Activated naive CD4-positive, alpha-beta T cell treated with anti-CD3 and anti-CD28 coated beads, Interleukin-2, amount 50 U/mL, for 16 hours (primary cell): ENCODE measurements at places on chromosomes 4 and X.
A peak's percentile ranks its signal among the peaks of the same experiment; 100 is the strongest.

DNA sequence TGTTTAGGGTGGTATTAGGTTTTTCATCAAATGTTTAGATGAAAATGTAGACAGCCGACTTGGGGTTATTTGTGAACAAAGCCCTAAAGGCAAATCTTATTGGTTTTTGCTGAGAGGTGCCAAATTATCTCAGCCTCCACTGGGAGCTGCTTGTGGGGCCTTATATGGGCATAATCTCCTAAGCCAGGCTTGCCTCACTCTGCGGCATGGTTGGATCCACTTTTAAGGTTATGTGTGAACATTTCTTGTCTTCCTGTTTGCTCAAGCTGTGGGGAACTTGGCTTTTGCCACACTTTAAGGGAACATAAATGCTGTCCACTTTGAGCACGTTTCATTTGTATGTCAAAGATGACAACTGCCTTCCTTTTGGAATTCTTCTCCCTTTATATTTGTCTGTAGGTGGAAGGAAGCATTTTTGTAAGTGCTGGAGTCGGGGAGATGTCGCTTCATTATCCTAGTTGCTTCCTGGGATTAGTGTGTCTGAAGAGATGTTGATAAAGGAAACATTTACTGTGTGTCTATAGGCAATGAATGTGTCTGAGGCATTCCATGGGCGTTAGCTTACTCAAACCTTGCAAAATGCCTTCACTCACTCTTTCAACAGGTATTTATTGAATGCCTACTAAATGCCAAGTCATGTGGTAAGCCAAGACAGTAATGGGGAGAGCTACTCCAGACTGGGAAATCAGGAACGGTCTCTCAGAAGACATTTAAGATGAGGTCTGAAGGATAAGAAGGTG, 78.3 kb downstream of the SLC9A6 start:
- no peak for DNase-seq

DNA sequence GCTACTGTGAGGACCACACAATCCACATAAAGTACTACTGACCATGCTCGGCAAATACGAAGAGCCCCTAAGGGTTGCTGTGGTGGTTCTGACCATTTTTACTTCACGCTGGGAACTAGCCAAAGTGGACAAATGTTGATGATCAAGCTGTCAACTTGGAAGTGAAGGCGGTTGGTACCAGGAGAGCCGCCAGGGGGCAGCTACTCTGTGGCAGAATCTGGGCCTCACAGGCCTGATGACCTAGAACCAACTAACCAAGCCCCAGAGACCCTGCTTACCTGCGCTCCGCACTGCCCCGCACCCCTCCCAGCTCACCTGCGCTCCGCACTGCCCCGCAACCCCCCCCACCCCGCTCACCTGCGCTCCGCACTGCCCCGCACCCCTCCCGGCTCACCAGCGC, 5.6 kb downstream of the GAK start:
- DNase-seq: no peak

- DNase-seq: no peak
Observed at GRCh38 chrX:105567082-105567481, 255.3 kb upstream of the NRK start.

DNA sequence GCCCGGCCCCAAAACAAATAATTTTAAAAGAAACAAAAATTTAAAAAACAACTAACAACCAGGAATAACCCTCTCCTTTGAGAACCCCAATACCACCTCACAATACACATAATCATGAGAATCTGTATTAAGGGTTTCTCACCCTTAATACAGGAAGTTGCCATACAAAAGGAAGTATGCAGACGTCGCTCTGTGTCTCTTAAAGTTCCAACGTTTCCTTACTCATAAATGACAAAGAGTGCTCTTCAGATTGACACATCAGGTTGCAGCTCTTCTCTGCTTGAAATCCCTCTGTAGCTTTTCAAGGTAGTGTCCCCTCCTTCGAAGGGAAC, 73.9 kb upstream of the IRF2 start:
- no peak for DNase-seq

DNA sequence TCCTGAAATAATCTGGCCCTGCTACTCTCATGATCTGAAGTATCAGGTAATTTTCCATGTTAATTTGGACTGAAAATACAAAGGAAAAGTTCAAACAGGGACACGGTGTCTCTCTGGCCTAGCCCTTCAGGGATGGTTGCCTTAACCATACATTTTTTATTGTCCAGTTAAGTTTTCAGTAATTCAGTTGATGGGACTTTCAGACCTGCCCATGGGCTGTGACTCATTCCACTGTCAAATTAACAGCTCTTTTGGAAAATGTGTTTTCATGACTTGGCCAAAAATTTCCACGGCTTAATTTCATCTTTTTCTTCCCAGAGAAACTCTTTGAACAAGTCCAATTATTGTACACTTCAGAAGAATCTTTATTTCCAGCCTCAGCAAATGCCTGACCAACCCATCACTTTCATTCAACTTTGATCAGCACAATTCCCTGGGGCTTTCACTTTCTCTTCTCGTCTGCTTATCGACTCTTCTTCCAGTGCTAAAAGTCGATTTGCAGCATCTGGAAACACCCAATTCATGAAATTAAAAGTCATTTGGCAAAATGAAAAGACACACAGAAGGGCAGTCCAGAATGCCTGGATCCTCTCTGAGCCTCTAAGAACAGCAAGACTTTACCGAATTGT, 293.9 kb downstream of the RAB28 start:
- no peak for DNase-seq

DNA sequence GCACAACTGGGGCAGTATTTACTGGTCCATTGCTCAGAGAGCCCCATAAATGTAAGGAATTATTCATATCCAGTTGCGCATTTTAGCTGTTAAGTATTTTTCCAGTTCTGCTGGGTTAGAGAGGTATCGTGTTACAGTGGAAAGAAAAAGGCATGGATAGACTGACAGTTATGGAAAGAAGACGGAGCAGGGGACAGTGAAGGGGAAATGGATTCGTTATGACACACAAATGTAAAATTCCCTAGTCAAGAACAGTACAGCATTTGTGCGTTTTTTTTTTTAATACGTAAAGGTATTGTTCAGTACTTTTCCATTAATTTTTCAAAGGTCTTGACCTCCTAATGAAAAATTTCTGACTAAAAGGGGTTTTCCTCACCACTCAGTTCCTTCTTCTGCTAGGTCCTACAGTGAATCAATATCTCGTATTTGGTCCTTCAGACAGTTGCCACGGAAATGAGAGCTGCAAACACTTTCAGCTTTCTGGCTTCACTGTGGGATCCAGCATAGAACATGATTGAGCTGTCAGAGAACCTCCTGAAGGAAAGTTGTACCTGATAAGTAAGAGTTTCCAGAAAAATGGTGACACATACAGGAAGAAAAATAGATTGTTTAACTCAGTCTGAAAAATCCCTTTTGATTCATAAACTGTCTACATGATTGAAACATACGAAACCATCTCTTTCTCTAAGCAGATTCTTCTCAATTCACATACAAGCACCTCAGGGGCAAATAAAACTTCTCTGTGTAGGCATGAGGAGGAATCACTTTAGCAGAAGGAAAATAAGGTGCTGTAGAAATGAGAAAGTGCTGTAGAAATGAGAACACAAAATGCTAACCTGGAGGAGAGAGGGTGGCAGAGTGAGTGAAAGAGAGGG, 21.8 kb upstream of the BBS12 start:
- DNase-seq: peak; percentile 37

DNA sequence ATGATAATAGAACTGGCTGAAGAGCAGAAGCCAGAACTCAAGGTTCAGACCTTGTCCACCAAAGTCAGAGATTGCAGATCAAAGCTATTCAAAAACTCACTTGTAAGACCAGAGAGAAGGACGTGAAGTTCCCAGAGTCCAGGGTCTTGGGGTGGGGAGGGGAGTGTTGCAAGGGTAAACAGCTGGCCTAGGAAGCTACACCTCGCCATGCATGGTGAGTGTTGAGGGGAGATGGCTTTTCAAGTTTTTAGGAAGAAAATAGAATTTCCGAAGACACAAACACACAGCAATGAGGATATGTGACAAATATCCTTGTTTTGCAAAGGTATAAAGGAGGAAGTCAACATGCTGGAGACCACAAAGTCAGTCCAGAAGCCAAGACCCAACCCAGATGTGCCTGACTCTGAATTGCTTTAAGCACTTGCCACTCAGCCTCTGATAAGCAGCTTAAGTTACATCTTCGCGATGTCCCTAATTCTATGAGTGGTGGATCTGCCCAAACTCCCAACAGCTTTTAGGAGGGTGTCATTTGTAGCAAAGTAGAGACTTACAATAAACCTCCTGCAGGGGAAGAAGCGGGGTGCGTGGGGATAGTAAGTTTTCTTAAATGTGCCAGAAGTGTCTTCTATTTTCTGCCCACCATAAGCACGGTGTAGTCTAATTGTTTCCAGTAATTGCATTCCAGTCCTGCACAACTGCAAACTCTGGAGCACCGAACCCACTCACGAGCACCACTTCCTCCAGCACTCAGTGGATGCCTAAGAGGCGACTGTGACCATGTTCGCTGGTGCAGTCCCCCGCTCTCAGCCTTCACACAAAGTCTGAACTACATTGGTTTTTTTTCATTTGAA, 26.5 kb downstream of the HAND2 start:
- no peak for DNase-seq

GRCh38 chr4:123830930-123831329, 434.3 kb downstream of the SPRY1 start:
- DNase-seq: no peak

- DNase-seq: no peak
Observed at GRCh38 chr4:38094419-38094818, 134.2 kb downstream of the PTTG2 start.

DNA sequence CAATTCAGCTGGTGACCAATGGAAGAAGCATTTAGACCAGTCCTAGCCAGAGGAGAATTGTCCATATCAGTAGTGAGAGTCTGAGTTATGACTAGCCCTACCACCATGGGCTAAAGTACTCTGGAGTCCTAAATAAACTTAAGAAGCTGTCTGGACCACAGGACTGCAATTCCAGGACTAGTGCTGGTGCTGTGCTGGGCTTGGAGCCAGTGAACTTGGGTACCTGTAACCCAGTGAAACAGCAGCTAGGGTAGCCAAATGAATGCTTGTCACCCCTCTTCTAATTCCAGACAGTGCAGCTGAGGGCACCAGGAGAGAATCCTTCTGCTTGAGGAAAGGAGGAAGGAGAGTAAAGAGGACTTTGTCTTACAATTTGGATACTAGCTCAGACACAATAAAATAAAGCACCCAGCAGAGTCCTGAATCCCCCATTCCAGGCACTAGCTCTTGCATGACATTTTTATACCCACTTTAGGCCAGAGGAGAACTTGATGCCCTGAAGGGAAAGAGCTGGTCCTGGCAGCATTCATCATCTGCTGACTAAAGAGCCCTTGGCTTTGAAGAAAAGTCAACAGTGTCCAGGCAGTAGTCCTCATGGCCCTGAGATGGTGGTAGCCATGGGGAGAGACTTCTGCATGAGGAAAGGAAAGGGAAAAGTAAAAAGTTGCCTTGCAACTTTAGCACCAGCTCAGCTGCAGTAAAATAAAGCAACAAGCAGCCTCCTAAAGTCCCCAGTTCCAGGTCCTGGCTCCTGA, 2675.7 kb downstream of the PCDH7 start:
- DNase-seq: no peak

DNA sequence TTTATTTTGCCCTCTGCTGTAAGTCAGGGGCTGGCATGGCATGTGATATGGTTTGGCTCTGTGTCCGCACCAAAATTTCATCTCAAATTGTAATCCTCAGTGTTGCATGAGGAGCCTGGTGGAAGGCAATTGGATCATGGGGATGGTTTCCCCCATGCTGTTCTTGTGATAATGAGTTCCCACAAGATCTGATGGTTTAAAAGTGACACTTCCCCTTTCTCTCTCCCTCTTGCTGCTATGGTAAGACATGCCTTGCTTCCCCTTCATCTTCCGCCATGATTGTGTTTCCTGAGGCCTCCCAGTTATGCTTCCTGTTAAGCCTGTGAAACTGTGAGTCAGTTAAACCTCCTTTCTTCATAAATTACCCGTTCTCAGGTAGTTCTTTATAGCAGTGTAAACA, 72.0 kb upstream of the MSX1 start:
- DNase-seq: no peak

- no peak for DNase-seq
Observed at GRCh38 chr4:162282684-162283083, 118.9 kb upstream of the FSTL5 start.

DNA sequence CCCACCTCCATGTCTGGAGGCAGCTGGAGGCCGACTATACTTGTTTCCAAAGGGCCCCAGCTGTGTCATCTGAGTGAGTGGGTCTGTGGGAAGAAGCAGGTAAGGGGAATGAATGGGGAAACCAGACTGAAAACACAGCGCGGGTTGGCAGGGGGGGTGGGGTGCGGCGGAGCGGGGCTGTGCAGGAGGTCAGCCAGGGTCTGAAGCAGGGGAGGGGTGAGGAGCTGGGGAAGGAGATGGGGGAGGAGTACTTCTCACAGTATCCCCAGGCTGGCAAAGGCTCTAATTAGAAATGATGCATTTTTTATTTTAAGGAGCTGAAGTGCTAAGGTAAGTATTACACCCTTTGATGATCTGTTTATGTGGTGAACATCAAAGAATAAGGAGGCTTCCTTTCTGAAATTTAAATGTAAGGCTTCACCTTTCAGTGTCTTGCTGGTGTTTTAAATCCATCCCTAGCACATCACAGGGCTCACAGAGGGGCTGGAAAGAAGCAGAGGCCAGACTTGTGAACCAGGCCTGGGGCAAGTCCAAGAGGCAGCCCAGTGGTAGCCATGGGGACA, 37.5 kb downstream of the SMIM20 start:
- no peak for DNase-seq

- DNase-seq: no peak
Observed at GRCh38 chr4:145909281-145909715, 29.3 kb downstream of the ZNF827 start.

DNA sequence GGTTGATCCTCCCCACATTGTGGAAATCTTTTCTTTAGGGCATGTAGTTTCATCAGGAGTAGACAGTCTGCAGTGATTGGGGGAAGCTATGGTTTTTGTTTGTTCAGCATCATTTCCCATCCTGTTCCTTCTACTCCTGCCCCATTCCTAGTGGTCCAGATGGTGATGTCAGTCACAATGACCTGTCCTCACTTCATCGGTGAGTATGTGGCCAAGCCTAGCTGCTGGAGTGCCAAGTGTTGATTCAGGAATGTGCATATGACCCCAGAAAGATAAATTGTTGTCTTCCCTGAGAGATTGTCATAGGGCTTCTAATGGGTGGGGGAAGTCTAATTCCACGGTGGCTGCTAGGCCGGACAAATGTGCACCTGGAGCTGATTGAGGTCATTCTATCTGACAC, 130.6 kb upstream of the FAT1 start:
- DNase-seq: no peak

GRCh38 chr4:8188743-8189550, 10.1 kb upstream of the SH3TC1 start:
- DNase-seq: no peak

GRCh38 chrX:110245011-110245410, 72.9 kb downstream of the AMMECR1 start:
- no peak for DNase-seq
